Tibial nerve (tissue), 4 donors: ENCODE measurements at places on chromosomes 11 and 22. TPM values are rescaled to one million over a fixed set of nuclear protein-coding genes. Genes with fewer than 3 reads are reported as not detected.

DNA sequence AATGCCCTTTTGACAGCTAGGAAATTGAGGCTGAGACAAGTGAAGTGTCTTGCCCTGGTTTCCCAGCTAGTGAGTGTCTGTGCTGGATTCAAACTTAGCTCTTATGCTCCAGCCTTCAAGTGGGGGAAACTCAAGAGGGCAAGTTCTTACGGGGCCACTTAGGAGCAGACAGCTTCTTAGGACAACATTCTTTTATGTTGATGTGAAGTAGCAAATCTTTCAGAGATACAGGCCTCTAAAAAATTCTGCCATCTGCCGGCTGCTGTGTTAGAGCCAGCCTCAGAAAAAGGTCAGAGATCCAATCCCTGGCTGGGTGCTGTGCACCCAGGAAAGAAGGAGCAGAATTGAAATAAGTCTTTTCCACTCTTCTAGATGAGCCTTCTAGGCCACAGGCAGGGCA, 26.6 kb downstream of the TIMP3 start:
- no peaks in the 10 kb centered on the region for H3K27me3 ChIP-seq
- peaks cover 52% of the 10 kb centered on the region for H3K4me1 ChIP-seq
- H3K27ac ChIP-seq, result no peak overlapping the region
- no peak overlapping the region for H3K4me3 ChIP-seq
- DNase-seq, result no peak

DNA sequence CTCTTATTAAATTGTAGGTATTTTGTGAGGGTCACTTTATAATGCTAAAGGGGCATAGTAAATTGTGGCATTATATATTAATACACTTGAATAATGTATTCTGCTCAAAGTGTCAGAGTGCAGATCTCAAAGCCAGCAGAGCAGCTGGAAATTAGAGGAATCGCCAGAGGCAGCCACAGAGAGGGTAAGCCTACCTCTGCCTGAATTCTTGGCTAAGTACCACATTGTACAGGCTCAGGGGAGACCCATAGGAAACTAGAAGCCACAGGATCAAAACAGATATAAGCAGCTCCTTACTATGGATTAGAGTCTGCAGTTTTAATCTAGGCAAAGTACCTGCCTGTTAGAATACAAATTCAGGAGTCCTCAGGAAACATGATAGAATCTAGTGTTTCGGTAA, 249.3 kb downstream of the DDX10 start:
- no peak for DNase-seq
- H3K27ac ChIP-seq, result no peak overlapping the region
- H3K36me3 ChIP-seq, result no peaks in the 10 kb centered on the region

GRCh38 chr22:45308957-45309421, 745 bp upstream of the FAM118A start:
- H3K36me3 ChIP-seq, result no peaks in the 10 kb centered on the region
- H3K4me3 ChIP-seq, result peak overlapping the region; percentile 49
- H3K4me1 ChIP-seq, result no peaks in the 10 kb centered on the region
- no peaks in the 10 kb centered on the region for H3K27me3 ChIP-seq
- peak overlapping the region; percentile 95 for H3K27ac ChIP-seq

GRCh38 chr11:6737872-6738466, 33.8 kb downstream of the OR2AG2 start:
- DNase-seq, result no peak
- no peaks in the 10 kb centered on the region for H3K4me1 ChIP-seq
- no peaks in the 10 kb centered on the region for H3K27me3 ChIP-seq
- H3K36me3 ChIP-seq, result no peaks in the 10 kb centered on the region

DNA sequence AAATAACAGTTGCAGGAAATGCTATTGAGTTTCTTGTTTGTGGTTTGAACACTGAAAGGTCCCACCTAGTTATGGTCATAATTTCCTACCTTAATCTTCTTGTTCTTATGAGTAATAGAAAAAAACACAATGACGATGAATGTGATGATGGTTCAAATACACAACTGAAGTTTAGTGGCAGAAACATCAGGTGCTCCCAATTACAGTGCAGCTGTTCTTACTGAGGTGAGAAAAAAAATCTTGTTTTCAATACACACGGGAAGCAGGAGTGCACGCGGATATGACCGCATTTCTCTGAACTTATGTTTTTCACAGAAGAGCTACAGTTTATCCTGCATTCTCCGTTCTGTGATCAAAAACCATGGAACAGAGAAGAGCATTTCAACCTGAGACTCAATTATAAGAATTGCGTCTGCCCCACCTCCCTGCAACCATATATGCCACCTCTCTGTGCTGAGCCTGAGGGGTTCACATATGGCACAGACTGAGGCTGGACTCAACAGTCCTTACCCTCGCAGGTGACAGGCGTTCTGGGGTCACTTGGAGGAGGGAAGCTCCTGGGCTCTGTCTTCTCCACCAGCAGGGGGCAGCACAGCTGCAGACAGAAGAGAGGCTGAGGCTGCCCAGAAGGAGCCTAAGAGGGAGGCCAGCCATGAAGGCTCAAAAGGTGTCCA, 99.7 kb upstream of the IGLL5 start:
- H3K36me3 ChIP-seq, result no peaks in the 10 kb centered on the region
- no peak overlapping the region for H3K27ac ChIP-seq
- H3K4me3 ChIP-seq, result no peak overlapping the region
- no peaks in the 10 kb centered on the region for H3K4me1 ChIP-seq
- DNase-seq, result peak; percentile 29
- no peaks in the 10 kb centered on the region for H3K27me3 ChIP-seq

- no peak overlapping the region for H3K4me3 ChIP-seq
- H3K27ac ChIP-seq, result no peak overlapping the region
- H3K36me3 ChIP-seq, result peaks cover 3% of the 10 kb centered on the region
- DNase-seq, result no peak
- H3K27me3 ChIP-seq, result no peaks in the 10 kb centered on the region
Measured at GRCh38 chr22:23392420-23393121, 187.5 kb downstream of the IGLL1 start.

DNA sequence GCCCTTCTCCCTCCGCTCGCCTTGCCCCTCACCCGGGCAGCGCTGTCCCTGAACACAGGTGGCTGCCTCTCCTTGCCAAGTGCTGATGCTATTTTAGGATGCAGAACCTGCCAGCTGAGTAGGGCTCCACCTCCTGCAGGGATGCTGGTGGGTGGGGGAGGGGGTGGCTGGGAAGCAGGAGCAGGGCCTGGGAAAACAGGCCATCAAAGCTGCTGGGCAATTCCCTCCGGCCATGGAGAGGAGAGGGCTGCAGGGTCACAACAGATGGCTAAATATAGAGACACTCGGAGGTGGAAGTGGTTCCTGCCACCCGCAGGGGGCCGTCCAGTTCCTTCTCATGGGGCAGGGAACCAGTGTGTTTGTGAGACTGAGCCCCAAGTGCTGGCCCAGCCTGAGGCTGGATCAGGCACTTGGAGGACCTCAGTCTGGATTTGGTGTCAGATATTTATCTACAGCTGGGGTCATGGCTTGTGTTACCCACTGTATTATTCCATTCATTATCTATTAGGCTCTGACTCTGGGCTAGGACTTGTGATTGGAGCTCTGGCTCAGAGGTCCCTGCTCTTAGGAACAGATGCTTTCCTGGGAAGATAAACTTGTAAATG, 59.6 kb downstream of the LRRC32 start:
- H3K4me1 ChIP-seq, result peaks cover 2% of the 10 kb centered on the region
- no peak for DNase-seq
- H3K36me3 ChIP-seq, result no peaks in the 10 kb centered on the region
- H3K27me3 ChIP-seq, result no peaks in the 10 kb centered on the region

DNA sequence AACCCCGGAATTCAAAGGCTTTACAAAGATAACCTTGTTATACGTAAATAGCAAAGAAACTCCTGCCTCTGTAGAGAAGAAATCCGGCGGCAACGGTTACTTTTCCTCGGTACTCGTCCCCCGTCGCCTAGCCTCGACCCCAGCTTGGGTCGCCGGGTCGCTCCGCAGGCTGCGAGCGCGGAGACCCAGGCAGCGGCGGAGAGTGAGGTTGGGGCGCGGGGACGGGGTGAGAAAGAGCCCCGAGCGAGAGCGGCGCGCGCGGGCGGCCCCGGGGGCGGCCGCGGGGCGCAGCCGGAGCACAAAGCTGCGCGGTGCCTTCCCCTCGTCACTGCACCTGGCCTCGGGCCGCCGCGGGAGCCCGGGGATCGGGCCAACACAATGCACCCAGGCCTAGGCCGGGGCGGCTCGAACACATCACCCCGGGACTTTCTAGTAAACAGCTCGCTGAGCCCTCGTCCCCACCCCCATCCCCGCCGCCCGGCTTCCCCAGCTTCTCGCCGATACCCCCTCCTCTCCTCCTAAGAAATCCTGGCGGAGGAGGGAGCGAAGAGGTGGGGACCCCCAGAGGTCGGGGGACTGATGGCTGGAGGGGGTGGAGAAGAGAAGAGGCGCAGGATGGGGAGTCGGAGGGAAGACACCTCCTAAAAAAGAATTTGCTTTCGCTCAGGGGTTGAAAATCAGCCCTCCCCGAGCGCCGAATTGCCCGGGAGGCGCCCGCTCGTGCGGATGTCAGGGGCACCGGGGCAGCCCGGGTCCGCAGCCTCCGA, 845 bp downstream of the MPPED2 start:
- no peak for DNase-seq
- peak overlapping the region; percentile 68 for H3K27ac ChIP-seq
- H3K4me1 ChIP-seq, result no peaks in the 10 kb centered on the region

- H3K27ac ChIP-seq, result no peak overlapping the region
- no peaks in the 10 kb centered on the region for H3K27me3 ChIP-seq
- DNase-seq, result no peak
- H3K36me3 ChIP-seq, result no peaks in the 10 kb centered on the region
Measured at GRCh38 chr11:65311170-65311678, 3.4 kb upstream of the CDC42EP2 start.

DNA sequence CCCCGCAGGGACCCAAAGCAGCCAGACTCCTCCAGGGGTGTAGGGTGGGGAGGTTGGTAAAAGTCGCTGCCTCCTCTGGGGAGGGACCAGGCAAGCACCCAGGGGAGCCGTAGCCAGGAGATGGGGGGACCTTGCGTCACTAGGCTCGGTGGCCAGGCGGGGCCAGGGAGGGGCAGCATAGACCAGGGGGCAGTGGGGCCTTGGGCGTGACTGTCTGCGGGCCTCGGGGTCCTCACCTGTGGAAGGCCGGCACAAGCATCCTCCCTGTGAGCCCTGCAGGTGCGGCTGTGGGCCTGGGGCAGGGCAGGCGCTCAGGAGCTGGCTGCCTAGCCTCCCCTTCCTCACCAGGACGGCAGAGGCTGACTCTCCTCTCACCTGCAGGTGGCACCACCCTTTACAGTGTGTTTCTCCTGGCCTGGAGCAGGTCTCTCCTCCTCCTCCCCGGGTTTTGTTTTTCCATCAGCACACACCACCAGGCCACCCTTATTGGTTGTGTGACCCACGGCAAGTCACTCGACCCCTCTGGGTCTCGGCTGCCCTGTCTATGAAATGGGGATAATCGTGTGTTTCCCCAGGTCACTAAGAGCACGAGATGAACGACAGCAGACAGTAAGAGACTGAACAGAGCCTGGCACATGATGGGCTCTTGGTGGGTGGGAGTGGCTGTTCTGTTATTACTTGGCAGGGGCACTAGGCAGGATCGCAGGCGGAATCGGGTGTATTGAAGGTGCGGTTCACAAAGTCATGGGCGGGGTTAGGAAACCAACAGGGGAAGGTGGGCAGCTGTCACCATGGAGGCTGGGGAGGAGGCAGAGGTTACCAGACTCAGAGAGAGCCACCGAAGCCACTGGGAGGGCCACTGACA, 52.7 kb downstream of the FLRT1 start:
- no peaks in the 10 kb centered on the region for H3K27me3 ChIP-seq
- DNase-seq, result no peak
- no peak overlapping the region for H3K4me3 ChIP-seq
- peaks cover 43% of the 10 kb centered on the region for H3K4me1 ChIP-seq

GRCh38 chr11:60717956-60718355, 6.6 kb upstream of the MS4A18 start:
- no peaks in the 10 kb centered on the region for H3K4me1 ChIP-seq
- no peak overlapping the region for H3K4me3 ChIP-seq
- no peaks in the 10 kb centered on the region for H3K27me3 ChIP-seq

DNA sequence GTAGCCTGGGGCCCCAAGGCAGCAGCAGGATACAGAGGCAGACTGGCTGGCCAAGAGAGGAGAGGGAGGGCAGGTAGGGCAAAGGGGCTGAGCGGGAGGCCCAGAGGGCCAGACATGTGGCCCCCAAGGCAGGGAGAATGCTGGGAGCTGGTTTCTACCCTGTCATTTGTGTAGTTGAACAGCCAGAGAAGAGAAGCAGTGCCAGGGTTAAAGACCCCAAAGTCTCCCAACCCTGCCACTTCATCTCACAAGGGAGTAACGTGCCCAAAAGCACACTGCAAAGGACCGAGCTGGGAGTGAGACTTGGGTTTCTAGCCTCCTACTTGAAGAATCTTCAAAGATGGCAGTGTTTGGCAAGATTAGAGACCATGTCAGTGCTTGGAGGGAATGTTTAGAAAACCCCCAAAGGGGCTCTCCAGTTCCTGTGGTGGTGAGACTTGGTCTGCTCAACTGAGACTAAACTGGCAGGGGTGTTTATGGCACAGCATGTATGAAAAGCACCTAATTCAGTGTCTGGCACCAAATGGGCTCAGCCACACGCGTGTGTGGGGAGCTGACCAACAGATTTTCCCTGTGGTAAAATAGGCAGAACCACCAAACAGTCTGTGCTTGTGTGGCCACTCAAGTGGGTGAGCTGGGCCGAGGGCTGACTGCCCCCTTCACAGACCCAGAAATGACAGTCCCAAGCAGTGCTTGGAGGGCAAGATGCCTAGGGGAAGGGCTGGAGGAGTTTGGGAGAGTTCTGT, 68.2 kb upstream of the CLTCL1 start:
- no peak overlapping the region for H3K4me3 ChIP-seq
- H3K36me3 ChIP-seq, result peaks cover 5% of the 10 kb centered on the region
- no peak overlapping the region for H3K27ac ChIP-seq

GRCh38 chr11:78731027-78731426, 156.4 kb upstream of the NARS2 start:
- H3K27ac ChIP-seq, result no peak overlapping the region
- no peak overlapping the region for H3K4me3 ChIP-seq
- no peaks in the 10 kb centered on the region for H3K4me1 ChIP-seq
- H3K27me3 ChIP-seq, result no peaks in the 10 kb centered on the region
- H3K36me3 ChIP-seq, result no peaks in the 10 kb centered on the region
- no peak for DNase-seq

DNA sequence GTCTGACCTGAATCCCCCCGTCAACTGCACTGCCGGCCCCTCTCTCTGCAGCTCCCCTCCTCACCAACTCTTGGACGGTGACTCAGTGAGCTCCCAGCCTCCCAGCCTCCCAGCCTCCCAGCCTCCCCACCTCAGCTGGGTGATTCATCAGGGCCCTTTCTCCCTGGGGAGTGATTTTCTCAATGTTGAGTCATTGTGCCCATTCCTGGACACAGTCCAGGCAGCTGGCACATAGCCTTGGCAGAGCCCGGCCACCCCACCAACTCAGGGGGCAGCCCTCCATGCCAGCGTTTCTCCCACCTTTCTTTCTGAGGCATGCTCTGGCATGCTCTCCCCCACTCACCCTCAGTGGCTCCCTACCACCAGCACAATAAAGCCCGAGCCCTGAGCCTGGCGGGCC, 30.7 kb downstream of the PDE2A start:
- H3K27me3 ChIP-seq, result no peaks in the 10 kb centered on the region
- peaks cover 6% of the 10 kb centered on the region for H3K4me1 ChIP-seq
- H3K4me3 ChIP-seq, result no peak overlapping the region

GRCh38 chr11:76321340-76321739, 59.6 kb downstream of the THAP12 start:
- no peaks in the 10 kb centered on the region for H3K27me3 ChIP-seq
- H3K4me3 ChIP-seq, result no peak overlapping the region
- no peak overlapping the region for H3K27ac ChIP-seq

Gene CD6
- total RNA-seq, result 2.7 TPM

Gene CYB5R2
- total RNA-seq, result 56.1 TPM

Gene OR52E8
- total RNA-seq, result not detected

Gene H19
- total RNA-seq, result 355 TPM

Gene KLHDC7B
- total RNA-seq, result not detected

Gene SLC5A1
- not detected for total RNA-seq

Gene SCGB1D2
- not detected for total RNA-seq

Gene CCDC73
- total RNA-seq, result 3.3 TPM

Gene PMM1
- 55.5 TPM for total RNA-seq
